ENCODE measurements at places on chromosomes 1 and 21.

GRCh38 chr1:30041741-30042437 lies 681.5 kb downstream of the MATN1 start:
- DNase-seq: no peak

- DNase-seq: no peak
These were observed 2.5 kb upstream of the AQP10 start for GRCh38 chr1:154318386-154318785.

DNA sequence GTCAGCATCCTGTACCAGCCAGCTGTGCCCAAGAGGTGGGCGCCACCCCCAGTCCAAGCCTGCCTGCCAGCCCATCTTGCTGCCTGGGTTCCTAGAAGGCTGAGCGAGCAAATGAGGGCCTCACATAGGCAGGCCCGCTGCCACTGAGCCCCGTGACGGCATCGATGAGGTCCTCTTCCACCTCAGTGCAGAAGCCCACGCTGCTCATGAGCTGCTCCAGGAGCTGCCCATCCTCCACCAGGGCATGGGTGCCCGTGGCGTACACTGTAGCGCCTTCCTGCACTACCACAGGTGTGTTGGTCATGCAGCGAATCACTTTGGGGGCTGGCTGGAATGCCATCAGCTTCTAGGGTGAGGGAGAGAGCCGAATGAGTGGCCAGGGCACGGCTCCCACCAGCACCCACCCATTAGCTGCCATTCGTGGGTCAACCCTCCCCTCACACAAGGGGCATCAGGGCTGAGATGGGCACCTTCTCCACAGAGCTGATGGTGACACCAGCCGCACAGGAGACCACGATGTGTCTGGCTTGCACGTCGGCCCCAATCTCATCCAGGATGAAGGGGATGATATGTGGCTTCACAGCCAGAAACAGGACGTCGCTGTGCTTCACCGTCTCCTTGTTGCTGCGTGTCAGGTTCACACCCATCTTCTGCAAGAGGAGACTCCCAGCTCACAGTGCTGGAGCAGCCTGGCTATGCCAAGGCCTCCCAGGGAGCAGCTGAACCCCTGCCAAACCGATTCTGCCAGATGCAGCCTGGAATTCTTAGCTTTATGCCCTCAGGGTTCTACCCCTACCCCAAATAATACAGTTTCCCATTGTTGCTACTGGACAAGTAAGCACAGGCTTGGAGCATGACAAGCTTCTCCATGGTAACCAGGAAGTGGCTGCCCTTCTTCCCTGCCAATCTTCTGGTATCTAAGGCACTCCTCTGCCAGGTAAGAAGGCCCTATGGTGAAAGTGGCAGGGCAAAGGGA lies 2.0 kb downstream of the PYCR2 start:
- no peak for DNase-seq

- no peak for DNase-seq
These were observed 264.4 kb downstream of the PTPRC start for GRCh38 chr1:198903203-198903602.

DNA sequence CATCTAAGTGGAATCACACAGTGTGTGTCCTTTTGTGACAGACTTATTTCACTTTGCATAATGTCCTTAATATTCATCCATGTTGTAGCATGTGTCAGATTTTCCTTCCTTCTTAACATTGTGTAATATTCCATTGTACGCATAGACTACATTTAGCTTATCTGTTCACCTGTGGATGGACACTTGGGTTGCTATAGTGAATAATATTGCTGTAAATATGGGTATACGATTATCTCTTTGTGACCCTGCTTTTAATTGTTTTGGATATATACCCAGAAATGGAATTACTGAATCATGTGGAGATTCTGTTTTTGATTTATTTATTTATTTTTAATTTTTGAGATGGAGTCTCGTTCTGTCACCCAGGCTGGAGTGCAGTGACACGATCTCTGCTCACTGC lies 63.0 kb upstream of the ATP5PO start:
- DNase-seq: no peak

DNA sequence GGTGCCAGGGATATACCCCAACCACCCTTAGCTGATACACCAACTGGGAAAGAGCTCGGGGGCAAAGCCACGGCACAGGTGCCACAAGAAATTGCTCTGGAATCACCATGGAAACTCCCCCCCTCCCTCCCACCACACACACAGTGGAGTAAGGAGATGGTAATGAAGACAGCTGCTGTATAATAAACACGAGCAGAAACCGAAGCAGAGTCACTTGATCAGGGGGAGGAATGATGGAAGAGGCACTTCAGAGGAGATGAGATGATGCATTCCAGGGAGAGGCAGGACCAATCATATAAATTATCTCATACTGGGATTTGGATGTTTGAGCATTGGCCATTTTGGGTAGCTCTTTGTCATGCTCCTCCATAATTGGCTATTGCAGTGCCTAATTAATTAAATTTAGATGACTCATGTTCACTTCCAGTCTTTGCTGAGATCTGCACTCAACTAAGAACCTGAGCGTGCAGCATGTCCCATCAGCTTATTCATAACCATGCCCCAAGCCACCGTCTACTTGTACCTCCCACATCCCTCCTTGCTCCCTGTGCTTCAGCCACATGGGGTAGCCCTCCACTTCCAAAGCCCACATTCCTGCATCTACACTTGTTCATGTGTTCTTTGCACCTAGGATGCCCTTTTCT lies 189.5 kb downstream of the ZSCAN20 start:
- DNase-seq: no peak

GRCh38 chr1:81308191-81308590 lies 492.5 kb upstream of the ADGRL2 start:
- no peak for DNase-seq

GRCh38 chr1:178542554-178543289 lies 29.8 kb downstream of the TEX35 start:
- DNase-seq: peak; percentile 95

DNA sequence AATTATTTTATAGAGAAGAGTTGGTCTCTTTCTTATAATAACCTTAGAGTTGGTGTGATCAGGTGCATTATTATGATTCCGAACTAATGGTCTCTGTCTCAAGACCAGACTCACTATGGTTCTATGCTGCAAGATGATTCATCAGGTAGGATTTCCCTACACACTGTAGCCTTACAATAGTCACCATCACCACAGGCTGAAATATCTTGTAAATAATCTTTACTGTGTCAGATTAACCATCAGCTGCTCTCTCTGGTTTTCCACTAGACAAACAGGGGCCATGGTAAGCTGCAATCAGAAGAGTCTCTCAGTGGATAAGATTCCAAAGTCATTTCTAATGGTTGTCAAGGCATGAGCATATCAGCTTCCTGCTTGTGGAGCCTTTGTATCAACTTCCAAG lies 4.4 kb upstream of the GBP4 start:
- DNase-seq: no peak

DNA sequence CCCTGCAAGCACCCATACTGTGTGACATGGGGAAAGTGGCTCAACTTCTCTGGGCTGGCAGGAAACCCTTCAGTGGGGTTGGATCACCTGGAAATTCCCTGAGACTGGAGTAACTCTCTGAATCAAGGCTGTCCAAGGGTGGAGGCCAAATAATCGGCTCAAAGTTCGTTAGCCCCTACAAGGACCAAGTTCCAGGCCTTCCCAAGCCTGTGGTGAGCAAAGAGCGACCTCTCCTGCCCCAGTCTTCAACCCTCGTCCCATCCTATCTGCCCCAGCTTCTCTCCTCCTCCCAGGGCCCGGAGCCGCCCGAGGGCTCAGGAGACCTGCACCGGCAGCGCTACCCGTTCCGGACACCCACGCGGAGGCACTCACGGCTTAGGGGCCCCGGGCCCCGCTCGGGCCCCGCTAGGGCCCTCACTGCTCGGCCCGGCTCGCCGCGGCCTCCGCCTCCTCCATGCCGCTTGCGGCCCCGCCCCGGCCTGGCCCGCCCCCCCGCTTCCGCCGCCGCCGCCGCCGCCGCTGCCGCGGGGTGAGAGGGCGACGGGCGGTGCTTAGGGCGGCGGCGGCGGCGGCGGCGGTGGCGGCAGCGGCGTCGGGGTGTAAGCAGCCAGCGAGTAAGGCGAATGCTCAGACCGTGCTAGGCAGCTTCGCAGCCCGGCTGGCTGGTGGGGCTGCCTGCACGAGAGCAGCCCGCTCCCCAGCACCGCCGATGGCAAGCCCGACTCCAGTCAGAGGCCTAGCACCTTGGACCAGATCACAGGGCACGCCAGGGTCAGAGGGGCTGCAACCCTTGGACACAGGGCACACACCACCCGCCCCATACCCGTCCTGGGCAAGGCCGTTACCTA lies at the start of gene POMGNT1:
POMGNT1 (minus strand) TSS at position 471 of the 848 bp plus-strand sequence. CDS start 613 bp downstream, outside the sequence.
- peak; percentile 81 for DNase-seq

- no peak for DNase-seq
These were observed 22.7 kb downstream of the PKNOX1 start for GRCh38 chr21:42997053-42997452.

DNA sequence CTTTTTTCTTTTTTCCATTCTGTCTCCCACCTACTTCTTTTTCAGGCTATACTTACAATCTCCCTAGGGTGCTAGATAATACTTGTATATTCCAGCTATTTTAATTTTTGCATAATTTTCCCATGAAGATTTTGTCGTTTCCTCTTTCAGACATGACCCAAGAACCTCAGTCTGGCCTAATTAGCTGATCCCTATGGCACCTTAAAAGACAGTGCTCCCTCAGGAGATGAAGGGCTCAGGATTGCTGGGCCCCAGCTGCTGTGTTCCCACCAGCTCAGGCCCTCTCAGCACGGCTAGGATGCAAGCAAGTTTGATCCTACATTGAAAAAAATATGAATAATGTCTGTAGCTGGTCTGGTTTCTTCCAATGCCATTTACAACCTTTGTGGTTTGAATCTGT lies 55.0 kb upstream of the RGS5 start:
- DNase-seq: no peak

GRCh38 chr1:164154622-164155021 lies 404.4 kb upstream of the PBX1 start:
- DNase-seq: no peak

- DNase-seq: no peak
These were observed 102.4 kb upstream of the ETV3 start for GRCh38 chr1:157240495-157241184.
